Right kidney (tissue), 9 donors: ENCODE measurements at places on chromosomes 5 and 9.

DNA sequence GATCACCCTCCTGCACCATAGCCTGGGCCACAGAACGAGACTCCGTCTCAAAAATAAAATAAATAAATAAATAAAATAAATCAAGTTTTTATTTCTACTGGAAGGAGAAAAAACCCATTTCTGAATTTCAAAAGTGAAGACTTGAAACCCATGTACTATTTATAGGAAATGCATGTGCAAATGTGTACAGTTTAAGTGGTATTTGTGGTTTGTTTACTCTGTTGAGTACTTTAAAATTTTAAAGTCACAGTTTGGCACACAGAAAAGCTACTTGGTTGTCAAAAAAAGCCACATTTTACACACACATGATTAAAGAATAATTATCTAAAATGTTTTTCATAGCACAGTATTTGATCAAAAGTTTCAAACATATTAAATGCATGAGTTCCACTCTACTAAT lies 43.6 kb downstream of the NR3C1 start:
- no peak for DNase-seq

DNA sequence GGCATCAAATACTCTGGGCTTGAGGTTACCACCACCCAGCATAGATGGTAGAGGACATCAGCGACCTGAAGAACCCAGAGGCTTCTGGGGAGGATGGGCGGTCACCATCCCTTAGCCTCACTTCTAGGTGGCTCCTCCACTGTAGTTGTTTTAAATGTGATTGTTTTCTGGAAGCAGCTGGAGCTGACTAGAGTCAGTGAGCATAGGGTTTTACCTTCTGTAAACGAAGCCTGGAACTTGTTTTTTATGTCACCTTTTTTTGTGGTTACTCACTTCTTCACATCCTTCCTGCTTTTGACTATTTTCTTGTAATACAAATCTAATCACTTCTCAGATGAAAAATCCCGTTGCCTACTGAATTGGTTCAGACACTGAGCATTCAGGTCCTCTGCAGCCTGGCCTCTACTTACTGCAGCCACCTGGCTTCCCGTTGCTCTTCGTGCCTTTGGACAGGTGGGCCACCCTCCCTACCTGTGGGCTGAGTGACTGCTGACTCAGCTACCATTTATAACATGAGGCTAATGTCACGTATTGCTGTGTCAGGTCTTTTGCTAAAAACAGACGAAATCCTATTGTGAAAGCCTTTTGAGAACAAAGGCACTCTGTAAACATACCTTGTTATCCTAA lies 167.8 kb downstream of the MAN2A1 start:
- DNase-seq: no peak

DNA sequence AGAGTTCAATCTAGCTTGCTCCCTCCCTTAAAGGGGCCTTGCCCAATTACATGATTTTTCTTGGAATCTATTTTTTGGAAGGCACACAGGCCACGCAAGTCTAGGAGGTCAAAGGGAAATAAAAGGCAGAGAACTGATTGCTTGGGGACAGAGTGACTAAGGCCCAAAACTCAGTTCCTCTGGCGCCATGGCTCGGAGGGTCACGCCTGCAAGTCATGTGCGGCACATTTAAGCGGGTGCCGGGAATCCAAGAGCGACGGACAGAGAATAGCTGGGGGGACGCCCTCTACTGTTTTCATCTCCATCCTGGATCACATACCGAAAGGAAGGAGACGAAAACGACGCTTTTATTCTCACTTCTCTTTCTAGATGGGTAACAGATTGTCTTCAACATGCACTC lies 78.6 kb downstream of the FREM1 start:
- no peak for DNase-seq

DNA sequence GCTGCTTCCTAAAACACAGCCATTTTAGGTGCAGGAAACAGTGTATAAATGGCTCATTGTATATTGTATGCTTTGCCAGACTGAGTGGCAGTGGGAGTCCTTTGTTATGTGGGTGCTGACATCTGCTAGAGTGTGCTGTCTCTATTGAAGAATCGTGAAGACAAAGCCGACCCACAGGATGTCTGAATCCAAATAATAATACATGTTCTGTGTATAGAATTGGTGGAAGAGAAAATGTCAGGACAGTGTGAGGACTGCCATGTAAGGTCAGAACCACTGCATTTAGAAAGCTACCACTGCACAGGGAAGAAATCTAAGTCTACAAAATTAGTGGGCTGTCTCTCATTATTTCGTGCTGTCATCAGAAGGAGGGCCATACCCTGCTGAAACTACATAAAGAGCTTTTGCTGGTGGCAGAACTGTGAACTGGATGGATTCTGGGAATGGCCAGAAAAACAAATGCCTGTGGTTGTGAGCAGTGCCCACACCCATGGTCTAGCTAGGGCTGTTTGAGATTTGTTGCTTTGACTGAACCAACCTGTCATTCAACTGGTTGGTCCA lies 2.5 kb downstream of the IL7R start:
- DNase-seq: no peak

- no peak for DNase-seq
Measured at GRCh38 chr9:134007150-134007549, 15.0 kb upstream of the VAV2 start.

DNA sequence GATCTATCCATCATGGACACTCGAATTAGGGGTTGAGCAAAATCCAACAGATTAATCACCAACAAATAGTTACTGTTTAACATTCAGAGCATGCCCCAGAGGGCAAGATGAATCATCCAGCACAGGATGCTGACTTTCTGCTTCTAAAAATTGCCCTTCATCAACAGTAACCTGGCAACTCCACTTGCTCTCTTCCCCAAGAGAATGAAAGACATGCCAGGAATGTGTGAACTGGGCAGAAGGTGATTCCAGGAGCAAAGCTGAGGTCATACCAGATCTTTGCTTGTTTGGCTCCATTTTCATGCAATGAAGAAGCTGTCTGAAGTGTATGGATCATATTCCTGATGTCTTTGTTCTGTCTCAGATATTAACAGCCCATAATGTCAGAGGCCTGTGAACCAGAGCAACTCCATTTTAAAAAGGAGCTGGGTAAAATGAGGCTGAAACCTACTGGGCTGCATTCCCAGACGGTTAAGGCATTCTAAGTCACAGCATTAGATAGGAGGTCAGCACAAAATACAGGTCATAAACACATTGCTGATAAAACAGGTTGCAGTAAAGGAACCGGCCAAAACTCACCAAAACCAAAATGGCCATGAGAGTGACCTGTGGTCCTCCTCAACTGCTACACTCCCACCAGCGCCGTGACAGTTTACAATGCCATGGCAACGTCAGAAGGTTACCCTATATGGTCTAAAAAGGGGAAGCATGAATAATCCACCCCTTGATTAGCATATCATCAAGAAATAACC lies 2.5 kb upstream of the ZNF367 start:
- peak; percentile 24 for DNase-seq

- no peak for DNase-seq
Measured at GRCh38 chr5:33241802-33242201, 199.0 kb upstream of the TARS1 start.

GRCh38 chr9:16540743-16541613 lies 329.5 kb downstream of the BNC2 start:
- DNase-seq: no peak

DNA sequence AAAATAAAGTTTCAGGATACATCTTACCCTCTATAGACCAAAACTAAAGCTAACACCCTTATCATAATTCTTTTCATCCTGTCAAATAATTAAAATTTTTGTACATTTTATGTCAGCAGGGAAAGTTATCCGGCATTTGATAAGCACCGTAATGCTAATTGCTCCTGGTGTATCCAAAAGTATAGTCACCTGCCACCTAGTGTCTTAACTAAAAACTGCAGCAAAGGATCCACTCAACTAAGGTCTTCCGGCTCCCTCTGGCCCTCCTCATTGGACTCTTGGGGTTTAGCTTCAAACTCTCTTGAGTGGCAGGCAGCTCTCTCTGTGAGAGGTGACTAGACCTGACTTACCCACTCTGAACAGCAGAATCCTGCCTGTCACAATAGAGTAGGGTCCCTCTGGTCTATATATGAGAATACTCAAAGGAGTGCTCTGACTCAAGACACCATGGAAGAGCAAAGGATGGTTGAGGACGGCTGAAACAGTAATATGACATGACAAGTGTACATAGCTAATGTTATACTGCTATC lies 60.4 kb upstream of the CAST start:
- peak; percentile 33 for DNase-seq

DNA sequence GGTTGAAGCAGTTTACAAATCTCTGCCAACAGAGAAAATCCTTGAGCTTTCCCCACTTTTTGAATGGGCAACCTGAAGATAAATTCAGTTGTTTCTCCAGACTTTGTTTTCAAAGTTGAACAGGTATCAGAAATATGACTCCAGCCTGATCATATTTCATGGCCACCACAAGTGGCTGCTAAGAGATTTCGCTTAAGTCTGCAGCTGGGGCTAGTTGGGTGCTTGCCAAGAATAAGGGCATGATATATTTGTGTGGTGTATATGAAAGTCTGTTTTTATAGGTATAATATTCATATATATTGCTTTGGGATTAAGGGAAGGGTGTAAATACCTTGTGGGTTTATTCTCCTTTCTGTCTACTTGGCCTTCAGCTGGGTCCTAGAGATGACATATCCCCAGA lies 168.4 kb upstream of the GDNF start:
- no peak for DNase-seq

- peak; percentile 85 for DNase-seq
Measured at GRCh38 chr5:67165526-67166459, 30.8 kb downstream of the CD180 start.

DNA sequence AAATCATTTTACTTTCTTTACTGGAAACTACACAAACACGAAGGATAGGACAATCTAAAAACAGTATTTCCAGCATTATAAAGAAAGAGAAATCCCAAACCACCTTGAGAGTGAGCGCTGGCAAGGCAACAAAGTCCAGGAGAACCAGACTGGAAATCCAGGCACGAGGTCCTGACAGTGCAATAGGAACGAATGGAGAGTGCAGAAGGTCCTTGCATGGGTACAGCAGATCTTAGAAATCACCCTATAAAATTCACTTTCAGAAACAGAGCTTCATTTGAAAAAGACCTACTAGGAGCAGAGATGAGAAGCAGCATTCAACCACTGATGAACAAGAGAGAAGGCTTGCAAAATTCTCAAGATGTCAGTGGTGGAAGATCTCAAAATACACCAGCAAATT lies 133.7 kb upstream of the ST8SIA4 start:
- DNase-seq: no peak

DNA sequence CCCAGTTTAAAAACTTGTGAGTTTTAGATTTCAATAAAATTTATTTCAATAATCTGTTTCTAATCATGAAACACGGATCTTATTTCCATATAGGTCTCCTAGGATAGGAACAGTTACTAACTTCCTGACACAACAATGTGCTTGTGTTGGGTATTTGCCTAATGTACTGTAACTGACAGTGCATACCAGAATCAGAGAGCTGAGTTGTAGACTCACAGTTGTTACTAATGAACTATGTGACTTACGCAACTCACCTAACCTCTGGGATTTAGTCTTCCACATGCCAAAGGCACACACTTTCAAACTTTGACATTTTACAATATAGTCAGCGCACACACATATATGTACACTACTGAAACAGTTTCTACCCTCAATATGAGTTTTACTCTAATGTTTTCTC lies 77.7 kb downstream of the HOMER1 start:
- DNase-seq: no peak

DNA sequence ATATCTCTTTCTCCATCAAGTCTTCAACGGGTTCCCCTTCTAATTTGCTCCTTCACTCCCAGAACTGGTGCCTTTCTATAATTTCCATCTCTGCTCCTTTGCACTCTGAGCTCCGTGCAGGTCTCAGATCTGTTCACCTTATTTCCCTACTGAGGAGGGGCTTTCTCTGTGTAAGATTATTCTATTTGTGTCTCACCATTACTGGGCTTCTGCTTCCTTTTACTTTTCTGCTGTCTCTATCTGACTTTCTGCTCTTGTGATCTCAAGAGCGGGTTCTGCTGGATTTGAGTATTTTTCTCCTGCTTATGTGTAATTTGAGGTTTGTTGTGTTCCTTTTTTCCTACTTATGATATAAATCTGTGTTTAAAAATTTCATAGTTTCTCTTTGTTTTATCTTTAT lies 117.5 kb downstream of the PCSK5 start:
- no peak for DNase-seq

GRCh38 chr9:99451112-99451606 lies 229.1 kb downstream of the SEC61B start:
- no peak for DNase-seq

DNA sequence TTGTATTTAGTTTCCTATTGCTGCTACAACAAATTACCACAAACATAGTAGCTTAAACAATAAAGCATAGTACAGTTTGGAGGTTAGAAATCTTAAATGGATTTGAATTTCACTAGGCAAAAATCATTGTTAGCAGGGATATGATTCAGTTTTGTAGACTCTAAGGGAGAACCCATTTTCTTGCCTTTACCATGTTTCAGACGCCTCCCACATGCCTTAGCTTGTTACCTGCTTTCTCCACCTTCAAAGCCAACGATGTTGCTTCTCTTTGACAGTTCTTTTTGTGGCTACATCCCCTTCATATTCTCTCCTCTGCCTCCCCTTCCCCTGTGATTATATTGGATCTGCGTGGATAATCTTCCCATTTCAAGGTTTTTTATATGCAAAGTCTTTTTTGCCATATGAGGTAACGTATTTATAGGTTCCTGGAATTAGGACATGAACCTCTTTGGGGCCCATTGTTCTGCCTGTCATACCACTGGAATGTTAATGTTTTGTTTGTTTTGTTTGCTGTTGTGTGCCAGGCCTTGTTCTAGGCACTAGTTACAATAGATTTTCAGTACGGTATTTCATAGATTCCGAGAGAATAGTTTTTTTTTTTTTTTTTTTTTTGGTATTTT lies 54.1 kb downstream of the UHRF2 start:
- no peak for DNase-seq

DNA sequence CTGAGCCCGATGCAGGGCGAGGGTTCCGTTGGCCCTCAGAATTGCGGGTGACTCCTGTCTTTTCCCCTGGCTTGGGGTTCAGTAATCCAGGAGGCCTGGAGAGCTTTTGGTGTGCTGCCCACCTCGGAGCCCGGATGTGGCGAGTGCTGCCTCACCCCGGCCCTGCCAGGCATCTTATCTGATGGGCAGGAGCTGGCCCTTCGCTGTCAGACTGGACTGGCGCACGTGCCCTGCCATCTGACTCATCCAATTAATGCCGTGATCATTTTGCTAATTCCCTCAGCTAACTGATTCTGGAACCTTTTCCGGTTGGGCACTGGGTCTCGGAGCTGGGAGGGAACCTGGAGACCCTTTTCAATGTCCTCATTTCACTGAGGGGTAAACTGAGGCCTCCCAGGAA lies 34.6 kb downstream of the RXRA start:
- no peak for DNase-seq

GRCh38 chr5:125245216-125245615 lies 498.8 kb upstream of the ZNF608 start:
- DNase-seq: no peak

DNA sequence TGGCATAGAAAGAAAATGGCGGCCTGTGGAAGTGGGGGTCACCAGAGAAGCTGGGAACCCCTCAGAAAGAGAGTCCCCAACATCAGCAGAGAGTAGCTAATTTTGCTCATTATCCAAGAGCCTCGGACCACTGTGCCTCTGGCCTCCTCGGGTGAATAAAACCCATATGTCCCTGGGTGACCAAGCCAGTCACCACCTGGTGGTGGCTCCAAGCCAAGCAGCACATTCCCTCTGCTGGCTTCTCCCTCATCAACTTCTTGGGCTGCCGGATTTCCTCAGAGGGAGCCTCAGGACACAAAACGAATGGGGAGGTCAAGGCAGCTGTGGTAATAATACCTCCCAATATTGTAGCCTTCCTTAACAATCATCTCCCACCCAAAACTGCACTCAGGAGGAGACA lies 242.5 kb downstream of the NFIB start:
- DNase-seq: no peak
